Fibroblast of gingiva (primary cell): ENCODE measurements at places on chromosomes 7 and 10.

DNA sequence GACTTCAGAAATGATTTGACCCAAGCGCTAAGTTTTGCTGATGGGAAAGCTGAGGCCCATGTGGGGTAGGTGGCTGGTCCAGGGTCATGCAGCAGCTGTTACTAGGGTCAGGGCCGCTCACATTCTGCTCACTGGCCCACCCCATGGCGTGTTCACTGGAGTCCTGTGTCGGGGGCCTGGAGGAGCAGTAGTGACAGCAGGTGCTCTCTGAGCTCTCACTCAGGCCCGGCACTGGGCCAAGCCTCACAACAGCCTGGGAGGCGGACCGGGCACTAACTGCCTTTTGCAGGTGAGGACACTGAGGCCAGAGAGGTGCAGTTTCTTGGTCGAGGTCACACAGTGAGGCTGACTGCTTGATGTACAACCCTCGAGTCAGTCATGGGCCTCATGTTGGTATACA is 82.7 kb downstream of the GLRX3 start:
- no peak for DNase-seq

DNA sequence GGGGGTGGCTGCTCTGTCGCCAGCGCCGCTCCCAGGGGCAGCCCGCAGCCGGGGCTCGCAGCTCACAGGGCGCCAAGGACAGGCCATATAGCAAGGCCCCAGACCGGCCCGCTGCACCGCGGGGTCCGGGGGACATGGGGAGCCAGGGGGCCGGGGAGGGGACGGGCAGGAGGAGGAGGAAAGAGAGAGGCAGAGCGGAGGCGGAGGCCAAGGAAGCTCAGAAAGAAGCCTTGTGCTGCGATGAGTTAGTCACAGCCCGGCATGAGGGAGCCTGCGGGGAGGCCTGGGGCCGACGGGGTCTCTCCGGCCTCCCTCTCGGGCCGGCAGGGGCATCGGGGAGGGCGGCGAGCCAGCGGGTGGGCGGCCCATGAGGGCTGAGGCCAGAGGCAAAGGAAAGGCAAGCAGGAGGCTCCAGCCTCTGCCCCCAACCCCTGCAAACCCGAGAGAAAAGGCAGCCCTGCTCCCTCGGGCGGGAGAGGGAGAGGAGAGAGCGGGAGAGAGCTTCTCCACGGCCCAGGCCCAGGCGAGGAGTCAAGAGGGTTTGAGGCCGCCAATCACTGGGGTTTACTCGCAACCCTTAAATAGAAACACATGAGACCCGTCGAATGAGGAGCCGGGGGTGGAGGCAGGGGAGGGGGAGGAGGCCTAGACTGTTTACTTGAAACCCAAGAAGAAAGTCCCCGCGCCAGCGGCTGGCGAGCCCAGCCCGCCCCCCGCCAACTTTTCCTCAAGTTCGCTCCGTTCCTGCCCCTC is 167.9 kb downstream of the NEURL1 start:
- peak; percentile 95 for DNase-seq

DNA sequence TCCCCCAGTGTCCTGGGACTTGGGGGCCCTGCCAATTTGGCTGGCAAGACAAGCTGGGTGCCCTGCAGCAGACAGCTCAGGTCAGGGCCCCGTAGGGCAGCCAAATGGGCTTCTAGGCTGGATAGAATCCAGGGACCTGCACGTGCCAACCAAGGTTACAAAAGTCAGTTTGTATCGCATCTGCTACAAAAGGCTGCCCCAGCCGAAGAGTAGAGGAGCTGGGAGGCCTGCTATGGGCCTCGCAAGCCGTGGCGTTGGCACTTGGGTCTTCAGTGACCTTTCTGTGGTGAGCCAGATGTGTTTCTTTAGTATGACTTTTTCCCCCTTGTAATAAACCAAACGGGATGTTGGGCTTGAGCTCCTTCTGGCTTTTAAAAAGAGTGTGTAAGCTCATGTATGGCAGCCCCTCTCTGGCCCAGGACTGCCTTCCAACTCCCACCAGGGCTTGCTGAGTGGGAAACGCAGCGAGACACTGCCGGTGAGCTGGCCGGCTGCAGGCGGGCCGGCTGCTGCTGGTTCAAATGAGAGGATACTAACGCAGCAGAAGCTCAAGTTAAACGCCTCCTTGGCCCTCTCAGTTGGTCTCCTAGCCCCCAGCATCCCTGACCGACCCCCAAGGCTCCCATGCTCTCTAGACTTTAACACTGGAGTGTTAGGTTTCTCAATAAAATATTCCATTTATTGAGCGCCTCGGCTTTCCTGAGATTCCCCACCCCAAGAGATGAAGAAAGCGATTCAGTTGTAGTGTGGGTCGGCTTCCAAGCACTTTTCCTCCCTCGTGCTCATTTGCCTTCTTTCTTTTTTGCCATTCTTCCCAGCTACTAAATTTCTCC is 3.1 kb upstream of the HOXA10 start:
- DNase-seq, result no peak

- peak; percentile 35 for DNase-seq
These were observed 122.4 kb downstream of the CTTNBP2 start for GRCh38 chr7:117750612-117751563.

- no peak for DNase-seq
These were observed 18.9 kb upstream of the ZNF138 start for GRCh38 chr7:64775289-64775688.

DNA sequence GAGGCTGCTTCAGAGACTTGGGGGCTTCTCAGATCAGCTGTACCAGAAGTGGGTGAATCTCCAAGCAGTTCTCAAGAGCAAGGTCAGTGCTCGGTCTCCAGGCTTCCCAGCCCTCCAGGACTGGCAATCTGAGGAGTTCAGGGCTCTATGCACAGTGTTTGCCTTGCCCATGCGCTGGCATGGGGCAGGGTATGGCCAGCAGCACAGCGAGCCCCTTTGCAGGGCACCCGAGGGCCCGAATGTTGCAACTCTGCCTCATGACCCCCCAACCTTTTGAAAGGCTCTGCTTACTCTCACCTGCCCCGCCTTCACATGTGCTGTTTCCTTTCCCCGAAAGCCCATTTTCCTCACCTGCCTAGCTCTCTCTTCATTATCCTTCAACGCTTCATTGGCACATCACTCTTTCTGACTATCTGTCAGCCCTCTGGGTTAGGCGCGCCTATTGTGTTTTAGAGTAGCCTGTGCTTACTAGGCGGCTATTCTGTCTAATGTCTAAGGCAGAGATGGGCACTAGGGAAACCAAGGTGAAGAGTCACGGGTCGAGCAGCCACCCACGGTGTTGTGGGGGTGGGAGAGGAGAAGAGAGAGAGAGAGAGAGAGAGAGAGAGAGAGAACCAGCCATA is 83.6 kb downstream of the WDFY4 start:
- DNase-seq, result no peak

DNA sequence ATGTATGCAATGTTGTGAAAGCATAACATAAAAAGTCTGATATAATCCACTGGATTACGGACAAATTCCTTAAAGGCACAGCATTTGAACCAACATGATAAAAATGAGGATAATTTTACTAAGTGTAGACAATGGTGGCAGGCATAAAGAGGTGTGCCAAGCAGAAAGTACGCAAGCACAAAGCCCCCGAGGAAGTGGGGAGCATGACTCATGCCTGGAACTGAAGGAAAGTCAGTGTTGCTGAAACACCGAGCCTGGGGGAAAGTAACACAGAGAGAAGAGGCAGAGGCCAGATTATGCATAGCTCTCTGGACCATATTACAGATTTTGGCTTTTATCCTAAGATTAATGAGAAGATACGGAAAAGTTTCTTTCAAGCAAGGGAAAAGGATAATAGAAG is 490.0 kb upstream of the PHF14 start:
- no peak for DNase-seq

GRCh38 chr7:30572212-30572841 is 22.4 kb upstream of the GARS1 start:
- DNase-seq, result no peak

GRCh38 chr10:944034-944831 is 12.7 kb upstream of the LARP4B start:
- DNase-seq, result peak; percentile 82

DNA sequence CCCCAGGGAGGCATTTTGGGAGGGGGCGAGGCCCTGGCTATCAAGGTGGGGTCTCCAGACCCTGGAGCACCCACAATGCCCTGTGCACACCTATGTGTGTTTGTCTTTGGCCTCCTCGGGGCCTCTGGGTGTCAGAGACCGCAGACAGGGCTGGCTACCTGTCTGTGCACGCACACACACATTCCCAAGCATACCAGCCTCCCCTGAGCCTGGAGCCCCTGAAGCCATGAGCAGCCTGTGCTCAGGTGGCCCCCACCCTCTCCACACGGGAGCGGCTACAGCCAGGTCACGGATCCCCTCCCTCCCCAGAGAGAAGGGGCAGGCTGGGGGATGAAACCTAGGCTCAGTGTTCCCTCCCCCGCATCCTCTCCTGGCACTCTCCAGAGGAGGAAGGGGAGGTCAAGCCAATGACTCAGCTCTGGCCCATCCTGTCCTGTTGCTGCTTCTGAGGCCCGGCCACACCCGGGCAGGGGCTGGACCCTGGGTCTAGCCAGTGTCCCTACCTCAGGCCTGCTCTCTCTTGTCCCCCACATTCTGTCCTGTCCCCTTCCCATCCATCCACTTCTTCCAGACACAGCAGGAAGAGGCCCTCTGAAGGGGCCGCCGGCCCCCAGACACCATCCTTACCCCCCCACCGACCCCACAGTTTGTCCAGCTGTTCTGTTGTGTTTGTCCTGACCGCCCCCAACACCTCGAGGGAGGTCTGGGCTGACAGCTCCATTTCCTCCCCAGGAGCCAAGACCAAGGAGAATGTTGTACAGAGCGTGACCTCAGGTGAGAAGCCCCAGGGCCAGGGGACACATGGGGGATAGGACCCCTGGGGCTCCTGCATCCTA is 720 bp downstream of the SNCG start:
- no peak for DNase-seq

DNA sequence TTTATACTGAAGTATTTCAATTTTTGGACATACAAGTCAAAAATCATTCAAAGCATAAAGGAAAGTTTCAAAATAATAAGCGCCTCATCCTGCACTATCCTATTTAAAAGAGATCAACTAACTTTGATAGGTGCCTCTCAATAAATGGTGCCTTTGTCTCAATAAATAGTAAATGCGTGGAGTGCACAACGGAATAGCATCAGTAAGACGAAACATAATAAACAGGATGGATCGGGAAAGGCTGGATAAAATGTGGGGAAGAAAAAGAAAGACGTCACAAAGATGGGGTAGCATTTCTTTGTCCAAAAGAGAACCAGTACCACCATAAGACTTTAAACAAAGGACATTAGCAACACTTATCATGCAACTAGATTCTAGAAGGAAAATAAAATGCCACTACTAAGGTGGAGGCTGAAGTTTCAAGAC is 571 bp upstream of the PRKAR2B start:
- DNase-seq, result no peak

- no peak for DNase-seq
These were observed 60.0 kb upstream of the PDLIM1 start for GRCh38 chr10:95350830-95351228.

- peak; percentile 35 for DNase-seq
These were observed 96.4 kb upstream of the AOAH start for GRCh38 chr7:36820527-36821170.

DNA sequence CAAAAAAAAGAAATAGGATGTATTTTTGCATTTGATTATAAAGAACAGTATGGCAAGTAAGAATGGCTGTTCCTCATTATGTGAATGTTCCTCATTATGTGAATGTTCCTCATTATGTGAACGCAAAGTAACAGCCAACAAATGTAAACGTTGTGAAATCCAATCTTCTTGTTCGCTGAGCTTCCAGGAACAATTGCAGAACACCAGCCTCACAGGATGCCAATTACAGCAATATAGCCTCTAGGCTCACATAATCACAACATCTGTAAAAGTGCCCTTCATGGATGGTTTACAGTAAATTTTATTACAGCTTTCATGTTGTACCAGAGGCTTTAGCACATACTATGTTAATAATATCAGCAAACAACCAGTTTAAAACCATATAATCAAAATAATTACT is 71.6 kb downstream of the THSD7A start:
- peak; percentile 95 for DNase-seq

- no peak for DNase-seq
These were observed 273.0 kb downstream of the GRM8 start for GRCh38 chr7:126979722-126980121.

DNA sequence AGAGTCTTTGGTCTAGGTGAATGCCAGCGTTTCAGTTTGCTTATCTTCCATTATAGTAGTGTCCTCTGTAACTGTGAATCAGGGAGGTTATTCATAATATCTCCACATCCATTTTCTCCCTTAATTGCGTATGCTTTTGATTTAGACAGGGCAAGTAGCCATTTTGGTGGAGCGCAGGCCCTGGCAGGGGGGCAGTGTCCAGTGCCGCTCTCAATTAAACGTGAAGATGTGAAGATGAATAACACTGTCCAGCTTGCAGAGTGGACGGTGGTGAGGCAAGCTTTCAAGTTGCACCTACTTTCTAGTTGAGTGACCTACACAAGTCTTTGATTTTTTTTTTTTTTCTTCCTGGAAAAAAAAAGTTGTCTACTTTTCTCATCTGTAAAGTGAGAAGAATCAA is 4.5 kb downstream of the TSPAN14 start:
- peak; percentile 52 for DNase-seq

- DNase-seq, result peak; percentile 22
These were observed 12.4 kb downstream of the PAPOLB start for GRCh38 chr7:4849390-4849789.

- DNase-seq, result no peak
These were observed 93.1 kb upstream of the TEX47 start for GRCh38 chr7:88888684-88889083.

DNA sequence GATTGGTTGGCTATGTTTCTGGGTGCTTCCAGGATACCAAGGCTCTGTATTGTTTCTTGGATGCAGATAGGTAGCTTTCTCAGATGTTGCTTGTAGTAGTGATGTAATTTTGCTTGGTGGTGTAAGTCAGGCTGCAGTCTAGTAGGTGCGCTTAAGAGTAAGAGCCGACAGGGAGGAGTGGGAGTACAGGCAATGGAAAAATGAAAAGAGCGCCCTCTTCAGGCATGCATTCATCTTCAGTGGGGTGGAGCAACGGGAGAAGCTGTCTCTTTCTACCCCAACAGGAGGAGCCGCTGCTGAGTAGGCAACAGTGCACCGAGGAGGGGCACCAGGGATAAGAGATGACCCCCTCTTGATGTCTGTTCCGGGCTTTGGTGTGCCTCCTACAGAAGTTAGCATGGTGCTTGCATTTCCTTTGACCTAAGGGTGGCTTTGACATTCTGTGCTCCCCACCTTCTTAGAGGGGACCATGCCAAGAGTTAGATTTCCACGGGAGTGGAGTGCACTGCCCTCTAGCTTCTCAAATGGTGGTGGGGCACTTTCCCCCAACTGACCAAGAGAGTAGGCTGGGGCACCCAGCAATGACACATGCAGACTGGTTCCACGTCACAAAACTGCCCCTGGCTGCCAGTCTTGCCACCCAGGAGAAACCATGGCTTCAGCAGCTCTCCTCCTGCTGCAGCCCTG is 56.1 kb downstream of the ZNF783 start:
- DNase-seq, result no peak

DNA sequence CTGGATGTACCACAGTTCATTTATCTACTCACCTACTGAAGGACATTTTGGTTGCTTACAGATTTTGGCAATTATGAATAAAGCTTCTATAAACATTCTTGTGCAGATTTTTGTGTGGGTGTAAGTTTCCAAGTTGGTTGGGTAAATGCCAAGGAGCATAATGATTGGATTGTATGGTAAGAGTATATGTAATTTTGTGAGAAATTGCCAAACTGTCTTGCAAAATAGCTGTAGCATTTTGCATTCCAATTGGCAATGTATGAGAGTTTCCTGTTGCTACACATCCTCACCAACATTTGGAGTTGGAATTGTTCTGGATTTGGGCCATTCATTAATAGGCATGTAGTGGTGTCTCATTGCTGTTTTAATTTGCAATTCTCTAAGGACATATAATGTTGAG is 33.9 kb upstream of the HYAL4 start:
- peak; percentile 50 for DNase-seq

- no peak for DNase-seq
These were observed 49.1 kb upstream of the CUX1 start for GRCh38 chr7:101768280-101768679.

GRCh38 chr10:19570120-19570519 is 246.1 kb upstream of the PLXDC2 start:
- peak; percentile 38 for DNase-seq
